ENCODE measurements at places on chromosomes 3 and 15.

DNA sequence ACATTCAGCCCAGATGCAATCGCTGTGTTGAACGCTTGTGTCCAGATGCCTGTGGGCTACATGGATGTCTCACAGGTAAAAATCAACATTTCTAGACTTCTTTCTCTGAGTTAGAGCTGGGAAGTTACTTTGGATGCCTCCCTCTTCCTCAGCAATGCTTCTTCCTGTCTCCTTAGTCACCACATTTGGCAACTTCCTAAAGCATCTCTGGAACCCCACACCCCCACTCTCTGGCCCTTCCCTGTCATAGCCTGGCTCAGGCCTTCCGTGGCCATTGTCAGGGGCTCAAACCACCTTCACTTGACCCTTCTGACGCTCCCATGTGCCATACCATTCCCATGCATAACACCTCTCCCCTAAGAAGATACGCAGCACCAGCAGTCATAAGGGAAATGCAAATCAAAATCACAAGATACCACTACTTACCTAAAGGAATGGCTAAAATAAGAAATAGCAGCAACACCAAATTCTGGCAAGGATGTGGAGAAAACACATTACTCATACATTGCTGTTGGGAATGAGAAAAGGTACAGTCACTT, 21.6 kb upstream of the RGMA start:
- DNase-seq, result no peak

DNA sequence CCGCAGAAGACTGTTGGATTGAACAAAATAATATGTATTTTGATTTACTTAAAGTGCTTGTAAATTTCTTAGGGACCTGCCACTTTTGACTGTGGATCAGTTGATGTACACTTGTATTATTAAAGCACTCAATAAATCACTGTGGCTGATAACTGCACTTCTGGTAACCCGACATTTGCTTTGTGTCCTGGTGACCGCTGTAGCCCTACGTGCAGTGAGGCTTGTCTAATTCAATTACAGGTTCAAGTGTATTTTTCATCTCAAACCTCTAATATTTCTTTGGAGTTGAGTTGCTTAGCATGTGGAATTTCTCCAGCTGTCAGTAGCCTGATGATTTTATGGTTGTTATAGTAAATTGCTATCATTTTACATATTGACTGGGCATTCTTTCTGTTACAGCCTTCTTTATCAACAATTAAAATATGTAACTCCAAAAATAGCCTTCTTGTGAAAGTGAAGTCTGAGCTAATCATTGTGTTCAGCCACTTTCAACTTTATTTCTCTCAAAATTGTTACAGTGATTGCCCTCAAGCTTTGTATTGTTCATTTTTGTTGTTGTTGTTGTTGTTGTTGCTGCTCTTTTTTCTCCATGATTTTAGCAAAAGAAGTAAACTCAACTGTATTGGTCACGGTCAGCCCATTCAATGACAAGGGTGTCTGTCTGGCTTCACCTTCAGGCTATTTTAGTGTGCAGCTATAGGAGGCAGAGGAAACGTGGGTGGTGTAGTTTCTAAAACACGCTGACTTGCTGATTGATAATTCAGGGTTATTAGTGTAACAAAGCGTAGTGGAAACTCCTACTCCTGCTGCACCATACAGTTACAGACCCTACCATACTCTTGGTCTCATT, 215.1 kb upstream of the UBE2E1 start:
- DNase-seq, result no peak

GRCh38 chr15:73682600-73683090, 1.5 kb upstream of the CD276 start:
- DNase-seq, result no peak

DNA sequence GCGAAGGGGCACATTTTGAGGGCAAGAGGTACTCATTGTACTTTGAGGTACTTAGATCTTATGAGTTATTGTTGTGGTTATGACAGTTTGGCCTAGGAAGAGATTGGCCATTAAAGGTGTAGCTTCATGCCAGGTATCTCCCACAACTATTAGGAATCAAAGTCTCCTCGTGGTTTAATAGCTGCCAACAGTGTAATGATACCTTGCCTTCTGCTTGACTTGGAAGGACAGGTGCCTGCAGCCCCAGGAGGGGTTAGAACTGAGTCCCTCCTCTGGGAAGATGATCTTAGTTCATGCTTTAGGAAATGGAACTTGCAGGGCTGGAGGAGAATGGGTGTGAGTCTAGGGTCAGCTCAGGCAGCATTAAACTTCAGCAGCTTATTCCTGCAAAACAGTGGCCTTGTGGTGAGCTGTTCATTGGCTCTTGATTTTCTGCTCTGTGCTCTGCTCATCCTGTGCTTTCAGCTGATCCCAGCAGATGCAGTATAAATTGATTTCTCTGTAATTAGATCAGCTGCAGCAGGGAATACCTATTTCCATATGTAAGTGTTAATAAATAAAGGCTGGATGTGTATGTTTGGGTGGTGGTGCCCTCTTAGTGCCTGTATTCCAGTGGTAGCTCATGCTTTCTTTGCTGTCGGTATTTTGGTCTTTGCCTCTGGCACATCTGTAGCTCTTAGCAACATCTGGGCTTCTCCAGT, 40.5 kb downstream of the ZNF609 start:
- DNase-seq, result no peak

DNA sequence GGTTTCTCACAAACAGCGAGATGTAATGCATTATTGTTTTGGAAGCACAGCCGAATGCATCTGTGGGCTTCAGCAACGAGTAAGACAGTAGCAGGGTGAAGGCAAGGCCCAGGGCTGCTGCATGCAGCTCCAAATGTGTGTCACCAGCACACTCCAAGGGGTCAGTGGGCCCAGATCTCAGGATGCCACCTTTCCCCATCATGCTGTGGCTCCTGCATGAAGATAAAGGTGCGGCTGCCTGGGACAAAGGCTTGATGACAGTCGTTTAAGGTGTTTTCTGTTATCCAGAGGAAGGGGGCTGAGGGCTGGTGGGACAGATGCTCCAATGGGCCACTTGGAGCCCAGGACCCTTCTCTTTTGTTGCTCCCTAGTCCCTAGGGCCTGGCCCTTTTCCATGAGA, 13.2 kb downstream of the C3orf22 start:
- no peak for DNase-seq

GRCh38 chr3:106755336-106755735, 621.9 kb upstream of the CCDC54 start:
- no peak for DNase-seq

DNA sequence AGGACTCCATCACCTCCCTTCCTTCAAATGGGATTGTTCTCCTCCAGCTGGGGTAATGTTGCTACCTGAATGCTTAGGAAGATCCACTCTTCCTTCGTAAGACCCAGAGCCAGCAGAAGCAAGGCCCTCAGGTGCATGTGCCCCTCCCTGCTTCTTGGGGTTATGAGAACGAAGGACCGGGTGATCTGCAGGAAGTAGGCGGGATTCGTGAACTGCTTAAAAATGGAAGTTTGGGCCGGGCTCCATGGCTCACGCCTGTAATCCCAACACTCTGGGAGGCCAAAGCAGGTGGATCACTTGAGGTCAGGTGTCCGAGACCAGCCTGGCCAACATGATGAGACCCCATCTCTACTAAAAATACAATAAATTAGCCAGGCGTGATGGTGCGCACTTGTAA, 8.0 kb downstream of the TLR9 start:
- no peak for DNase-seq

GRCh38 chr15:90816401-90817116, 51.8 kb upstream of the FURIN start:
- DNase-seq, result no peak

GRCh38 chr3:125104639-125105038, 48.8 kb upstream of the HEG1 start:
- no peak for DNase-seq

- DNase-seq, result no peak
These were observed 9.2 kb upstream of the ITGA11 start for GRCh38 chr15:68441045-68441743.

DNA sequence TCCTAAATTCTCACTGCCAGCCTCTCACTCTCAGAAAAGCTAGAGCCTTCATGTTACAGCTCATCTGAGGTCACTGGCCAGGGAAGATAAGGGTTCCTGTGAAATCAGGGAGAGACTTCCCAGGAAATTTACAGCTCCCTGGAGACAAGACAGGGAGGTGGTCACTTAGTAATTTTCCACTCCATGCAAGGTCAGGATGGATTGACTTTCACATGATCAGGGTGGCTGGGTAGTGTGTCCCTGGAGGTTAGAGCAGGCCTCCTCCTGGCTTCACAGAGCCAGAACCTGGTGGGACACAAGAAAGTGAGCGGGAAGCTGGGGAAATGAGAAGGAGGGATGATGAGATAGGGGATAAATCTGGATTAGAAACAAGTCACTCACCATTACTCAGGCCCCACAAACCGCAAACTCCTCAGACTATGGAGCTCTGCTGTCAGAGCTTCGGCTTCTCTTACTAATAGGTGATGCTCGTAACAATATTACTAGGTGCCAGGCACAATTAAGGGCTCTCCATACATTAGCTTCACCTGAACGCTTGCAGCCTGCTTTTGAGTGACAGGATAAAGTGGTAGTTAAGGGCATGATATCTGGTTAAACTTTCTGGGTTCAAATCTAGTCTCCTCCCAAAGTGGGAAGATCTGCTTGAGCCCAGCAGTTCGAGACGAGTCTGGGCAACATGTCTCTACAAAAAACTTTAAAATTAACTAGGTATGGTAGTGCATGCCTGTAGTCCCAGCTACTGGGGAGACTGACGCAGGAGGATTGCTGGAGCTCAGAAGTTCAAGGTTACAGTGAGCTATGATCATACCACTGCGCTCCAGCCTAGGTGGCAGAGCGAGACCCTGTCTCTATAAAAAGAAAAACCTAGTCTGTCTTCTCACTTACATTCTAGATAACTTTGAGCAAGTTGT, 24.9 kb downstream of the DUOX2 start:
- no peak for DNase-seq

GRCh38 chr3:149362366-149362765, 15.1 kb downstream of the TM4SF1 start:
- DNase-seq, result no peak

DNA sequence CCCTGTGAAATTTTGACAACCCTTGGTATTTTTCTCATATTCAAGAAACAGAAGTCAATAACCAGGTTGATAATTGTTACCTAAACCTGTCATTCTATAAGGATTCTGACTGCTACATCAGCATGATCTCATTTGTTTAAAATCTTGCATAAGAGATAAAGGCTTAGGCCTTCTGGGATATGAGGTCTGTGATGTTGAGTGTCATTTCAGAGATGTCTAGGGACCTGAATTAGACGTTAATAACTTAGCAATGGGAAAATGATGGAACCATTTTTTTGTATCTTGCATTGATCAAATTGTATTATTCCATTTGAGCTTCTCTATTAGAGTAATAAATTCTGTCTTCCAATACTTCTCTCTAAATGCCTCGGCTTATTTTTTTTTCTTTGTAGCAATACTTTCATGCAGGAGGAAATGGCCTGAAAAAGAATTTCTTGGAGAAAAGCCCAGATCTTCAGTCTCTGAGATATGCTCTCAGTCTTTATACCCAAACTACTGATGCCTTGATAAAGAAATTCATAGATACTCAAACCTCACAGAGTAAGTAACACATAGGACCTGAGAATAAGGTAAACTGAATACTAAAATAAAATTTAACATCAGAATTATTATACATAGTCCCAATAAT, 589.3 kb downstream of the UNC13C start:
- DNase-seq, result no peak

GRCh38 chr15:85869124-85869523, 74.4 kb upstream of the KLHL25 start:
- no peak for DNase-seq

DNA sequence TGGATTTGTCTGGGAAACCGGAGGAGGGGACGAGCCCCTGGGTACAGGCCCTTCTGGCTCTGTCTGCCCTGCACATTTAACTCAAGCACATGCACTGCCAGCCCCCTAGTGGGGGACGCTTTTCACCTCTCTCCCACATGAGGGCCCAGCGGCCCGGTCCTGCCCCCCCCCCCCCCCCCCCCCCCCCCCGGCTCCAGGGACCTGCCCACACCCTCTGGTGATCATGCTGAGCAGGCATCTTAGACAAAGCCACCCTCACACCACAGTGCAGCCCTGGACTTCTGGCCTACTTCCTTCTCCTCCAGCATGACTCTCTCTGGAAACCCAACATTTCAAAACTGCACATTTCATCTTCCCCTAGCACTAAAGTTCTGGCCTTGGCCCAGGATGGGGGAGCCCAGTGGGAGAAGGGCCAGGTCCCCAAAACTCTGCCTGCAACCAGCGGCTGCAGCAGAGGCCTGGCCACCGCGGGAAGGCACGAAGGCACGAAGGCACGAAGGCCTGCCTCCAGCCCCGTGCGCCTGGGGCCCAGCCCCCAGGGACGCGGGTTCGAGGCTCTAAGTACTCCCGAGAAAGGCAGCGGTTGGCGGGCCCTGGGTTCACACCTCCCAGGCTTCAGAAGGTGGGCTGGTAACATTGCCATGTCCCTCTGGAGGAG, 14.1 kb downstream of the KLF15 start:
- no peak for DNase-seq

DNA sequence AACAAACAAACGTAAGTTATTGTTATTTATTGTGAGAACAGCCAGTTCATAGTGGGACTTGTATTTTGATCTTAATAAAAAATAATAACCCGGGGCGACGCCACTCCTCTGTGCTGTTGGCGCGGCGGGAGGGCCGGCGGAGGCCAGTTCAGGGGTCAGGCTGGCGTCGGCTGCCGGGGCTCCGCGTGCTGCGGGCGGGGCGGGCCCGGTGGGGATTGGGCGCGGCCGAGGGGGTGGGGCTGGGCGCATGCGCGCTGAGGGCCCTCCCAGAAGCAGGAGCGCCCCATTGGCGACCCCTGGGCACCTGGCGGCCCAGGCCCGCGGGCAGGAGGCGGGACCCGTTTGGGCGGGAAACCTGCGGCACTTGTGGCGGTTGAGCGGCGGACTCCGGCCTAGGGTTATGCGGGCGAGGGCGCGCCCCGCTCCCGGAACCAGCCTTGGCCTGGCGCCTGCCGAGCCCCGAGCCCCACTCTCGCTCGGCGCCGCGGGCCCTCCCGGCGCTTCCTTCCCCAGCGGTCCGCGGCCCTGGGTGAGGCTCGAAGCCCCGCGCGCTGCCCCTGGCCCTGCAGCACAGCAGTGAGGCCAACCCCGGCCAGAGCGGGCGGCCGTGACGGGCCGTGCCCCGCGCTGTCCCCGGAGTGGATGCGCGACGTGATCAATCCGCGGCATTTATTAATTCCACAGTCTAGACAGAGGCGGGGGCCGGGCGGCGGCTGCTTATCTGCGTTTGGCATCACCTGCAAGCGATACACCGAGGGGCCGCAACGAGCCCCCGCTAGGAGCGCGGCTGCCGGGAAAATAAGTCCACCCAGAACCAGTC, 6.0 kb downstream of the ISL2 start:
- DNase-seq, result no peak

Data from activated CD8-positive, alpha-beta memory T cell treated with anti-CD3 and anti-CD28 coated beads for 1 hour (primary cell).